Renal cortical epithelial cell (primary cell): ENCODE measurements at places on chromosomes 11 and 22. TPM values are rescaled to one million over a fixed set of nuclear protein-coding genes. Genes with fewer than 3 reads are reported as not detected.

- no peak for DNase-seq
Observed at GRCh38 chr11:20909995-20910726, 240.8 kb downstream of the NELL1 start.

- no peak for DNase-seq
Observed at GRCh38 chr11:57469268-57469667, 8.9 kb downstream of the RTN4RL2 start.

DNA sequence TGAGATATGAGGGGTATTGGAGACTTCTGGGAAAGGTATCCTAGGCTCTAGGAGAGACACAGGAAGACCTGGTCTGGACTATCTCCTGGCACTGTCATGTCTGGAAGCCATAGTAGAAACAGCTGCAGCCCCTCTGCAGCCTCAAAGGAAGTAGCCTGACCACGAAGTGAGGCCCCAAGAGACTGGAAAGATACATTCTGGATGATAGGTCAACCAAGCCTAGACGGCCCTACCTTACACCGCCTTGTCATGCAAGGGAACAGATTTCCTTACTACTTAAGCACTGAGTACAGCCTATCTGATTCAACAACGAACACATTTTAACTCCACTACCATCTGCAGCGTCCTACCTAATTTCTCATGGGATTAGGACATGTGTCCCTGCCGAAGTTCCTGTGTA is 31.1 kb downstream of the UQCR10 start:
- DNase-seq: no peak

DNA sequence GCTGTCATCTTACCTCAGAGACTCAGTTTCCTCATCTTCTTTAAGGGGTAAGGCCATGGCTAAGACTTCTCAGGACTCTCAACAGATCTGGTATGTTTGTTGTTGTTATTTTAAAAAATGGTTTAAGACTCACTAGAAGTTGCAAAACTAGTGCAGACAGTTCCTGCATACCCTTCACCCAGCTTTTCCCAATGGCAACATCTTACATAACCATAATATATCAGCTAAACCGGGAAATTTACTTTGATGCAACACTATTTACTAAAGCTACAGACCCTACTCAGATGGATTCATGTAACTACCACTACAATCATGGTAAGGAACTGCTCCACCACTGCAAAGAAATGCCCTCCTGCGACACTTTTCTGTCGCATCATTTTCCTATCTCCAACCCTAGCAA is 20.4 kb downstream of the LGR4 start:
- DNase-seq: peak; percentile 36

TRIM51 gene
- not detected in 2 replicates for total RNA-seq
